ENCODE measurements at places on chromosomes 7 and 10.

DNA sequence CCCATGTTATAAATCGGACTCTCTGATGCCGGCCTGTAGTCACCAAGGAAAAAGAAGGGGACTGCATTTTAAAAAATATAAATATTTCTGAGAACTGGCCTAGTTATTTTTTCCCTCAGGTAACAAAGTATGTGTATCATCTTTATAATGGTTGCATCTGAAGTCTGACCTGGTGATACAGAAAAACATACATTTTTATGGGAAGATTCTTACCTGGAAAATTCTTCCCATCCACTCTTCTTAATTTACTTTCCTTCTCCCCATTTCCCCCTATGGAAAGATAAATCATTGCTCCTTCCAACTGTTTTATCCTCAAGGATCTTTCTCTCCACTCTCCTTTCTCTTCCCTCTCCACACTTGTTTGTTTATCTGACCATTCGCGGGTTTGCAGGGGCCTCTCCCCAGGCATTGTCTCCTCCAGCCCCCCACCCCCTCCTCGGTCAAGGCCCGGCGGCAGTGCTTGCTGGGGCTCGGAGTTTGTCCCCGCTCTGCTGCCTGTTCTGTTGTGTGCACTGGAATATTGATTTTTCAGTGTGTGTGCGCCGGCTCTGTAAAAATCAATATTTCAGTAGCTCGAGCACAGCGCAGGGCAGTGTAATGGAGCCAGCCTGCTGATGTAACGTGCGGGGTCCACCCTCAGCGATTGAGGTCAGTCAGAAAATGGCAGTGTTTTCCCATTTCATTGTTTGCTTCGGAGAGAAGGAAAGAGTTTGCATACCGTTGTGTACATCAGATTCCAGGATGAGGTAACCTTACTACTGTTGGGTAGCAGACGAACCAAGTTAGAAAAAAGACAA is 199.5 kb upstream of the NFE2L3 start:
- no peak for DNase-seq

GRCh38 chr10:44261710-44262455 is 123.0 kb downstream of the CXCL12 start:
- no peak for DNase-seq

GRCh38 chr10:127055263-127055662 is 141.1 kb downstream of the INSYN2A start:
- no peak for DNase-seq

GRCh38 chr10:48821111-48821510 is 118.5 kb downstream of the LRRC18 start:
- no peak for DNase-seq

- DNase-seq: no peak
Measured at GRCh38 chr10:53356616-53357349, 584.2 kb upstream of the MBL2 start.

DNA sequence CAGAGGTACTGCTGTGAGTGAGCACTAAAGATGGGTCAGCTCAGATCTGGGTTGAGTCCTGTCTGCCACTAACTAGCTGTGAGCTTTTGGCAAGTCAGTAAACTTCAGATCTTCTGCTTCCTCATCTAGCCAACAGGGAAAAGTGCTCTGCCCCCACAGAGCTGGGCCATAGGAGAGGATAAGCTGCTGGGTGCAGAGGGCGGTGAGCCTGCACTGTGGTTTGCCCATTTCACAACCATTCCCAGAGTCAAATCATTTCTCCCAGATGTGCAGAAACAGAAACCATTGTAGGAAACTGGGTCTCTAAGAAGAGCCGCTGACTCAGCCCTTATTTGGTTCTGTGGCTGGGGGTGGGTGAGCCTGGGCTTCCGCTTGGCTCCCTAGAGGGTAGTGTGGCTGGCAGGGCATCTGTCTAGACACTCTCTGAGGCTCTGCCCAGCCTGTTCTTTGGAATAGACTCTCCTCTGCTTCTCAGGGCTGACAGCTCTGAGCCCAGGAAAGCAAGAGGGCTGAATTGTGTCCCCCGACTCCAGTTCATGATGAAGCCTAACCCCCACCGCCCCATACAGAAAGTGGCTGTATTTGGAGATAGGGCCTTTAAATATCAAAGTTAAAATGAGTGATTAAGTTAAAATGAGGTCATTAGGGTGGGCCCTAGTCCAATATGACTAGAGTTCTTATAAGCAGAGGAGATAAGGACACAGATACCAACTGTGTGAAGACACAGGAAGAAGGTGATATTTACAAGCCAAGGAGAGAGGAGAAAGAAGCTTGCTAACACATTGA is 29.5 kb upstream of the ARHGAP22 start:
- DNase-seq: peak; percentile 81

- no peak for DNase-seq
Measured at GRCh38 chr10:101643546-101643945, 51.4 kb downstream of the FBXW4 start.

DNA sequence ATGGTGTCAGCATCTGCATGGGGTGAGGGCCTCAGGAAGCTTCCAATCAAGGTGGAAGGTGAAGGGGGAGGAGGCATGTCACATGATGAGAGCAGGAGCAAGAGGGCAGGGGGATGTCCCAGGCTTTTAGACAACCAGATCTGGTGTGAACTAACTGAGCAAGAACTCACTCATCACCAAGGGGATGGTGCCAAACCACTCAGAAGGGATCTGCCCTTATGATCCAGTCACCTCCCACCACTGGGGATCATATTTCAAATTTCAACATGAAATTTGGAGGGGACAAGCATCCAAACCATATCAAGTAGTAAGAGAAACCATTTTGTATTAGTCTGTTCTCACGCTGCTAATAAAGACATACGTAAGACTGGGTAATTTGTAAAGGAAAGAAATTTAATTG is 33.6 kb downstream of the THNSL1 start:
- no peak for DNase-seq

DNA sequence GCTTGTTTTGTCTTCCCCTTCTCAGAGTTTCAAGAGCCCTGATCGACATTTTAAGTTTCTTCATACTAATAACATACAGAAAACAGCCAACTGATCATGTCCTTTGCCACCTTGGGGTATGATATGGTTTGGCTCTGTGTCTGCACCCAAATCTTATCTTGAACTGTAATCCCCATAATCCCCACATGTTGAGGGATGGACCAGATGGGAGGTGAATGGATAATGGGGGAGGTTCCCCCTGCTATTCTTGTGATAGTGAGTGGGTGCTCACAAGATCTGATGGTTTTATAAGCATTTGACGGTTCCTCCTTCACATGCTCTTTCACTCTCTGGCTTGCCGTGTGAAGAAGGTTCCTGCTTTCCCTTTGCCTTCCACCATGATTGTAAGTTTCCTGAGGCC is 190.3 kb downstream of the CHCHD3 start:
- DNase-seq: no peak

DNA sequence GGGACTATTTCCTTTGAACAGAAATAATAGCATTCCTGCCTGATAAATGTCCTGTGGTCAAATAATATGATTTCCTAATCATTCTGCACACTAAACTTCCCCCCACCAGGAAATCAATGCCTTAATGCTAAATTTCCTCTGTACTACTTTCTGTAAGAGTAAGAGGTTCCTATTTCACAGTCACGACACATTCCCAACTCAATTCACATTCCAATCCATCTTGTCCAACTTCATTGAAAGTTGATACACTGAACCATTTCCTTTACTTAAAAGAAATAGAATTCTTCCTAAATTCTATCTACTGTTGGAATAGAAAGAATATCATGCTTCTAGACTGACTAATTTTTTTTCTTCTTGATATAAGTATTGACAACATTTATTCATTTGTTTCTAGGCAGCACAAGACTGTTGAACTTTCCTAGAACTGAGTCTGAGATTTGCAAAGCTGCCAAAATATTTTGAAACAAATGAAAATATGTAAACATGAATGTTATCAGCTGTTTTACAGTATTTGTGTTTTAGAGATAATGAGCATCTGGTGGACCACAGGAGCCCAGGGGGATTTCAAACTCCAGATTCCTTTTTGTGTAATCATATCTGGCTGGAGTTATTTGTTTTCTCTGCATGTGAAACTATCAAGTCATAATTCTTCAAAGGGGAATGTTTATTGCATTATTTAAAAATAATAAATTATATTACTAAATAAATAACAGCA is 121.5 kb downstream of the TPST1 start:
- no peak for DNase-seq

DNA sequence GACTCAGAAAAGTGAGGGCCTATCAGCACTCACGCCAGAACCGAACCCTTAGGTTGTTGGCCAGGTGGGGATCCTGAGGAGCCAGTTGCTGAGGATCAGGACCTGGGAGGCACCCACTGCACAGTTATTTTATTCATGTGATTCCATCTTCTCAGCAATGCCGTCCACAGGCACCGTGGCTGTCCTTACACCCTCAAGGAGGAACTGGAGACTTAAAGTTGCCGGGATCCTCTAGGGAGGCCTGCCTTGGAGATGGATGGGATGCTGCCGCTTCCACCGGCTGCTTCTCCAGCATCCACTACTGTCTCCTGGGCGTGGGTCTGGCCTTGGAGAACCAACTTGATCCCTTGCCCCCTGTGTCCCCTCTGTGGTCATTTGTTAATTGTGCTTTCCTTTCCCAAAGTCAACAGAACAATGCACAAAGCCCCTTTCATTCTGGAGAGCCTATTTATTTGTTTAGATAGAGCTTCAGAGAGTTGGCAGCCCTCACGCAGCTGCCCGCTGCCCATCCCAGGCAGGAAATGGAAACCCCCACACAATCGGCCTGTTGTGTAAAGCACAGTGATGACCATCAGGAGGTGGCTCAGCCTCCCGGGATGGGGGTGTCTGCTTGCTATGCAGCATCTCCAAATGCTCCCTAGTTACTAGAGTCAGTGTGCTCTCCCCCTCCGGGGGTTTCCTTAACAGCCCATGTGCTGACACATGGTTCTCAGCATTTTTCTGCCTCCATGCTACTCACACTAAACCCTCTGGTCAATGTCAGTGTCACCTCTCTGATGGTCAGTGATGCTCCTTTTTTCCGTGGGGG is 52.9 kb upstream of the IGFBP3 start:
- no peak for DNase-seq

- DNase-seq: no peak
Measured at GRCh38 chr10:86446987-86447386, 74.6 kb downstream of the WAPL start.

- no peak for DNase-seq
Measured at GRCh38 chr10:10125676-10126075, 892.0 kb upstream of the CELF2 start.

DNA sequence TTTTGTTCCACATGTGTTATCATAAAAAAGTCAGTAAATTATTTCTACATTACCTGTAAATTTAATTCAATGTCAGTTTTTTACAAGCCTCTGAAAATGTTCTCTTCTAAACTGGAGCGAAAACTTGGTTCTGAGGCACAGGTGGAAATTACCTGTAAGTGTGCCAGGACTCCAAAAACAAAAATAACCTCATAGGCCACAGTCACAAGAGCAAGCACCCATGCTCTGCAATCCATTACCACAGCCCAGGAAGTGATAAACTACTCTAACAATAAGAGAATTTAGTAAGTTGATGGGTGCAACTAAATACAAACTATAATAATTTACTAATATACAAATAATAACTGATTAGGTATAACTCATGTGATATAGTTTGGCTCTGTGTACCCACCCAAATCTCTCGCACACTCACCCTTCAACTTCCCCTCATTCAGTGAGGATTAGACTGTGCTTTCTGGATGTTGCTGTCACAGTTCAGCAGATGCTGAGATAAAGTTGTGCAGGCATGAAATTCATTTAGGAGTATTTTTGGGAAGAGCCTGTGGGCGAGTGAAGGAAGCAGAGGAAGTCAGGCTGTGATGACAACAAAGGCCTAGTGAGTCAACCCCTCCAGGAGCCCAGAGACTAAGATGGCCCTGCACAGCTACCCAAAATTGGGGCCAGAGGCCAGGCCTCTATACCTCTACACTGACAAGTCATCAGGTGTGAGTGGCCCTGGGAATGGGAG is 16.3 kb upstream of the GIMAP6 start:
- DNase-seq: no peak

DNA sequence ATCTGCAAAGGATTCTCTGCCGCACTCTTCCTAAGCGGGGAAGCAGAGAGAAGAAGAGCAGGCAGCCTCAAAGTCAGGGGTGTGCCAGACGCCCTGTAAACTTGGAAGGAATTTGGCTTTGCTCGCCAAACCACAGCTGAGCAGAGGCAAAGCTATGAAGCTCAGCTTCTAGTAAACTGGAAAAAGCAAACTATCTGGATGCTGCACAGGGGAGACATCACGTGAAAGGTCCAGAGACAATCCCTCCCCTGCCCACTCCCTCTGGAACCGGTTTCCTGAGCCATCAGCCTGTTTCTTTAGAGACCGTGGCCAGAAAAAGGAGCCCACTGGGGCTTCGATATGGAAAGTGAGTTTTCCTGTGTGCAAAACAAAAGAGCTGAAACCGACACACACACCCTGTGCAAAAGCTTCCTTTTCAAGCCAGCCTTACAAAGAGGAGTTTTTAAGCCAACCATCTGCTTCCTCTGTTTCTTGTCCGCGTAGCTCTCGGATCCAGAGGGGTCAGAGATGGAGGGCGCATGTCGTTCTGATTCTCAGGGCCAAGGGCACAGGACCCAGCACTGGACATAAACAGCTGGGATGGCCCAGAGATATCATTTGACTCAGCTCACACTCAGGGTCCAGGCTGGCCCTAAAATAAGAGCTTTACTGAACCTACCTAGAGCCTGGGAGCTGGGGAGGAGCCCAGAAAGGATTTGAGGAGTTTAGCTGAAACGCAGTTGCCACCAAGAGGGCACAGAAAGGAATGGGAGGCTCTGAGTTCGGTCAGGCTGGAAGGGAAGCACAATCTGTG is 58.2 kb upstream of the DNAAF5 start:
- no peak for DNase-seq

DNA sequence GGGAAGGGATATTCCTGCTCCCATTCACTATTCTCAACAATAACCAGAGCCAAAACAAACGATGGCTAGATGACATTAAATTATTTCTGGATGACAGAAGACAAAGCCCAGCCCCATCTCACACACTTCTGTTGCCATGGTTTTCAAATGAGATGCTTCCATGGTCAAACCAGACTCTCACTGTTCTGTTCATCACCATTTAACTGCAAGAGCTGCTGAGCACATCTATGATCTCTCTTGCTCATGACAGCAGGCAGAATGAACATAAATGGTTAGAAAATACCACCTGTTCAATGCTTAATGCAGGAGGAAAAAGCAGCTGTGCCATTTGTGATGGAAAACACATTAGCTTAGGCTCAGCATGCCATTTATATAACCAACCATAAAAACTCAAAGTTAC is 758.6 kb upstream of the ZWINT start:
- DNase-seq: no peak

All from germinal center (tissue), 1 donor.